Hair follicle dermal papilla cell (primary cell): ENCODE measurements at places on chromosomes 11 and 22. TPM values are rescaled to one million over a fixed set of nuclear protein-coding genes. Genes with fewer than 3 reads are reported as not detected.

Gene SLC22A25
- total RNA-seq, result not detected in 2 replicates

Gene KDM4E
- not detected in 2 replicates for total RNA-seq

Gene MAPK8IP1
- total RNA-seq, result 5.5 and 9.2 TPM in 2 replicates

Gene NLRP6
- not detected in 2 replicates for total RNA-seq

Gene DCHS1
- total RNA-seq, result 42.3 and 53.2 TPM in 2 replicates

Gene LRP4
- total RNA-seq, result 5.2 and 8.4 TPM in 2 replicates

Gene CNGA4
- total RNA-seq, result 0.16 TPM in 1 of 2 replicates, not detected in the other

Gene SCN4B
- under 0.01 TPM in 1 of 2 replicates, not detected in the other for total RNA-seq

Gene PKNOX2
- total RNA-seq, result 0.16 TPM in 1 of 2 replicates, not detected in the other

Gene CSNK2A3
- 1.9 and 2.4 TPM in 2 replicates for total RNA-seq

Gene NPAS4
- under 0.01 TPM in 1 of 2 replicates, not detected in the other for total RNA-seq

Gene CYP2D6
- 0.24 and 0.49 TPM in 2 replicates for total RNA-seq

Gene SLC37A2
- total RNA-seq, result 0.49 and 0.81 TPM in 2 replicates

Gene TMEM45B
- total RNA-seq, result not detected in 2 replicates

Gene LBHD1
- 4.0 and 4.5 TPM in 2 replicates for total RNA-seq

Gene SMTNL1
- not detected in 2 replicates for total RNA-seq

Gene CHRM1
- not detected in 2 replicates for total RNA-seq

Gene FXYD6
- total RNA-seq, result not detected in 2 replicates
